ENCODE measurements at places on chromosomes 5 and 9. TPM values are rescaled to one million over a fixed set of nuclear protein-coding genes. Genes with fewer than 3 reads are reported as not detected.

PCDHGC3 gene
- 81.9 TPM for total RNA-seq

INSL4 gene
- not detected for total RNA-seq

TAF11L10 gene
- not detected for total RNA-seq

PDCD1LG2 gene
- 16.0 TPM for total RNA-seq

PRR16 gene
- total RNA-seq: 13.2 TPM

TAS2R1 gene
- total RNA-seq: not detected

SV2C gene
- not detected for total RNA-seq

C9 gene
- total RNA-seq: 0.44 TPM
